ENCODE measurements at places on chromosomes 13 and 19.

DNA sequence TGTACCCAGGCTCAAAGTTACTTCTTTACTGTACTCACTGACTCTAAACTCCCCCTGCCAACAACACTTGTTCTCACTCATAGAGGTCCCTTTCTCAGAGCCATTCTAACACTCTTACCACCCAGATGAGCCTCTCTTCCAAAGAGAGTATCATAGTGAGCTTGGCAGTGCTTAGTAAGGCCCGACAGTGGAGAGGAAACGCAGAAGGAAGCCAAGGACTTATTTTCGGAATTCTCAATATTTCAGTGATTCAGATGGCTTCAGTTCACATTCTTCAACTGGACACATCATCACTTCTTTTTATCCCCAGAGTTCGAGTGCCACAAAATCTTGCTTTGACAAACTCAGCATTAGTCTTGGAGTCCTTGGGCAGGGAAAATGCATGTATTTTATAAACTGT, 285.9 kb downstream of the DNAJC15 start:
- no peaks in the 10 kb centered on the region for H3K4me1 ChIP-seq
- no peak overlapping the region for H3K4me3 ChIP-seq
- no peak for DNase-seq
- H3K27ac ChIP-seq = no peak overlapping the region

DNA sequence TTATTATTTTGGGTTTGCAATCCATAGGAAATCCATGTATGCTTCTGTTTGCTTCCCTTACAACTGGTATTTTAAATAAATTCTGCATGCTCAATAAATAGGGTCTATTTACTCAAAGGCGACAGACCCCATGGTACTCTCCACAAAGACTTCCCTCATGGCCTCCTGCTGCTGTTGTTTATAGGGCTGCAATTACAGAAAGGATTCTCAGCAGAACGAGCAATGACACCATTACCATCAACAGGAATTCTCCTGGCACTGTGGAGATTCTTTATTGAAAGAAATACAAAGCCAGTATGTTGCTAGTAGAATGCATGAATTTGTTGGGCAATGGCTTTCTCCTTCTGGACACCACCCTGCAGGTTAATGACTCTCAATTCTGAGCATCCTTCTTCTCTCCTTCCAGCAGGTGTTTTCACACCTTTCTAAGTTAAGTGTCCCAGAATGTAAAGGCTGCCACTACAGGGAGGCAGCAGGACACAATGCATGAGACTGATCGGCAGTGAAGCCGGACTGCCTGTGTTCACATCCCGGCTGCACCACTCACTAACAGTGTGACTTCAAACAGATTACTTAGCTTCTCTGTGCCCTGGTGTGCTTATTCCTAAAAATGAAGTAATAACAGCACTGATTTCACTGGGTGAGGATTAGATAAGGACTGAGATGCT, 360.2 kb downstream of the DNAJC15 start:
- no peaks in the 10 kb centered on the region for H3K4me1 ChIP-seq
- H3K27me3 ChIP-seq = no peaks in the 10 kb centered on the region
- no peaks in the 10 kb centered on the region for H3K36me3 ChIP-seq
- no peak for DNase-seq
- no peak overlapping the region for H3K4me3 ChIP-seq

GRCh38 chr13:27171244-27171826, at the start of gene USP12:
TSS of gene USP12 (minus strand) at chr13:27171811. CDS start at chr13:27171639, 172 bp downstream.
- H3K27me3 ChIP-seq = no peaks in the 10 kb centered on the region
- peak within 1 kb of the TSS; percentile 88 for H3K4me3 ChIP-seq
- peak within 1 kb of the TSS; percentile 94 for H3K27ac ChIP-seq
- peaks cover 27% of the 10 kb centered on the region for H3K4me1 ChIP-seq
- H3K36me3 ChIP-seq = no peaks in the 10 kb centered on the region
- DNase-seq = no peak

DNA sequence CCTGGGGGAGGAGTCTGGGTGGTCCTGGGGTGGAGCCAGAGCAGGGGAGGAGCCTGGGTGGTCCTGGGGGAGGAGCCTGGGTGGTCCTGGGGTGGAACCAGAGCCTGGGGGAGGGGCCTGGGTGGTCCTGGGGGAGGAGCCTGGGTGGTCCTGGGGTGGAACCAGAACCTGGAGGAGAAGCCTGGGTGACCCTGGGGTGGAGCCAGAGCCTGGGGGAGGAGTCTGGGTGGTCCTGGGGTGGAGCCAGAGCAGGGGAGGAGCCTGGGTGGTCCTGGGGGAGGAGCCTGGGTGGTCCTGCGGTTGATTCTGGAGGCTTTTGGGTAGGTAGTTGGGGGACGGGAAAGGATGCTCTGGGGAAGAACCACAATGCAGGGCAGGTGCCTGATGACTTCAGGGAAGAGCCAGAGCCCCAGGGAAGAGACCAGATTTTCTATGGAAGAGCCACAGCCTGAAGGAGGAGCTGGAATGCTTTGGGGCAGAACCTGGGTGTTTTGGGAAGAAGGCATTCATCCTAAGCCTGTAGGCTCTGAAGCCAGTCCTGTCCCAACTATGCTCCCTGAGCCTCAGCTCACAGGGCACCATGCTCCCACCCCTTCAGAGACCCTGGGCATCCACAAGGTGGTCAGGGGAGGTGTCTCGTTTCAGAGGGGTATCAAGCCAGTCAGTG, 15.0 kb downstream of the MRPS12 start:
- no peak overlapping the region for H3K27ac ChIP-seq
- no peak overlapping the region for H3K4me3 ChIP-seq
- no peaks in the 10 kb centered on the region for H3K27me3 ChIP-seq
- H3K36me3 ChIP-seq = peaks cover 13% of the 10 kb centered on the region
- peaks cover 6% of the 10 kb centered on the region for H3K4me1 ChIP-seq
- no peak for DNase-seq

GRCh38 chr13:22055259-22055658, 384.4 kb downstream of the FGF9 start:
- no peaks in the 10 kb centered on the region for H3K27me3 ChIP-seq
- DNase-seq = no peak
- no peaks in the 10 kb centered on the region for H3K36me3 ChIP-seq
- H3K4me3 ChIP-seq = no peak overlapping the region
- H3K4me1 ChIP-seq = no peaks in the 10 kb centered on the region

GRCh38 chr19:31402529-31403316, 53.5 kb upstream of the TSHZ3 start:
- no peak for DNase-seq
- H3K4me3 ChIP-seq = no peak overlapping the region
- H3K36me3 ChIP-seq = no peaks in the 10 kb centered on the region
- no peaks in the 10 kb centered on the region for H3K4me1 ChIP-seq
